Frontal cortex (tissue), 4 donors: ENCODE measurements at places on chromosomes 2 and 18.

- no peak for DNase-seq
These were observed 233.7 kb downstream of the TFCP2L1 start for GRCh38 chr2:121051311-121051710.

- DNase-seq = no peak
These were observed 163.7 kb upstream of the RMP24 start for GRCh38 chr18:35808796-35809195.

GRCh38 chr2:189370719-189371118 lies 70.6 kb upstream of the WDR75 start:
- DNase-seq = no peak

- no peak for DNase-seq
These were observed 46.9 kb upstream of the CD28 start for GRCh38 chr2:203659331-203660049.

DNA sequence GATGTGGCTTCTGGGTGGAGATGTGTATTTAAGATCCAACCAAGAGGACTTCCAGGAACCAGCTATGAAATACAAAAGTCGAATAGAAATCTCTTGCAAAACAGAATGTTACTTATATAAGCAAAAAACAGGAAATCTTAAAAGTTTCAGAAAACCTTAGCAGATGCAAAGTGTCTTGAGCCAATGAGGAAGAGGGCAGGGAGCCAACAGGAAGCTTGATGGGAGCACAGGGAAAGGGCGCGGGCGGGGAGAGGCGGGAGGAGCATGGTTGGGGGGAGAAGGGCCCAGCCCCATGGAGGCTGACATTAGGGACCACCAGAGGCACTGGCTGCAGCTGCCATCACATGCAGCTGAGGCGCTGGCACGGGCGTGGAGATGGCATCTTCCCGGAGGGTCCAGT lies 203.3 kb downstream of the SNTG2 start:
- DNase-seq = no peak
